Hematopoietic multipotent progenitor cell treated with erythropoietin and hydrocortisone succinate and interleukin-3 and kit ligand, for 15 days (in vitro differentiated cells): ENCODE measurements at places on chromosomes 2 and 18.

GRCh38 chr18:32847691-32848090 lies 74.9 kb upstream of the KLHL14 start:
- no peak for DNase-seq

- DNase-seq = no peak
Measured at GRCh38 chr2:32805104-32806095, 141.4 kb upstream of the LTBP1 start.

DNA sequence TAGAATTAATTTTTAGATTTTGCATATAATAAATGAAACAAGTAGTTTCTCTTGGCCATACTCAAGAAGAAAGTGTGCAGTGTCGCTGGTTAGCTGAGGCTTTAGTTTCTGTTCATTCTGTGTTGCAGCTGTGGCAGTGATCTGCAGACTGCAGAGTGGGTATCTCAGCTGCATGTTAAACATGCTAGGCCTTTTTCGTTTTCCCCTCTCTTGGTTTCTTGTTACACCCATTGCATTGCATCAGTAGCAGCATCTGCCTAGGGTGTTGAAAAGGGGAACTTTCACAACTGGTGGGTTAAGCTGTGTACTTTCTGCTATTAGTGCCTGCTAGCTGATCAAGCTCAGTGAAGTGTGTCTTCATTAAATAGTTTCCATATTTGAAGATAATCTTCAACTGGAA lies 51.3 kb downstream of the ACSL3 start:
- no peak for DNase-seq

DNA sequence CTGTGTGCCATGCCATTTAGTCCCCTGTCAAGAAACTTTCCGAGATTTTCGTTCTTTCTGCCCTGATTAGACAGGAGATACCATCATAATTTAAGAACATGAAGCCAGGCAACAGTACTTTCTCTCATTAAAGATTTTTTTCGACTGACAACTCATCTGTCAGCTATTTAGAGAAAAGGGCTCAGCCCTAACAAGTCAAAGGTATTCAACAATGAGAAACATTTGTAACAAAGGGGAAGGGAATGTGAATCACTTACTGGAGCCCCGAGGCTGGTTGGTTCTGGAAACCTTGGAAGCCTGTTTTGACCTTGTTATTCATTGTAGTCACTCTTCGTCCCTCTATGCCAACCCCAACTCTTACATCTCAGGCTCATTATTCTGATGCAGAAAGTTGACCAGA lies 199.4 kb downstream of the SPP2 start:
- DNase-seq = no peak

GRCh38 chr2:157364257-157364974 lies 38.8 kb upstream of the ERMN start:
- no peak for DNase-seq

GRCh38 chr18:48662011-48662661 lies 123.3 kb downstream of the CTIF start:
- DNase-seq = no peak

DNA sequence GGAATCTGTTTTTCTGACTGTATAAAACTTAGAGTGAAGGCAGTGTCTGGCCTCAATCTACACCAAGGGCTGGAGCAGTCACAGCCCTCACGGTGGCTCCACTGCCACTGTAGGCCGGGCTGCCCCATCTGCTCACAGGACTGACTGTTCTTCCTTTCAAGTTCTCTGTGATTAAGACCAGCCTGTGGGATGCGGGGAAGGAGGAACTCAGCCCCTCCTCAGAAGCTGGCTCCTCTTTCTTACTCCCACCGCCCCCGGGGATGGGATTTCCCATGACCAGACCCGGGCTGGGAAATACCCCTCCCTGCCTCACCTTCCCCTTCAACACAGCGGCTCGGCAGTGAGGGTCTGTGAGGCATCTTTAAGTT lies 106.0 kb downstream of the COPS8 start:
- no peak for DNase-seq

DNA sequence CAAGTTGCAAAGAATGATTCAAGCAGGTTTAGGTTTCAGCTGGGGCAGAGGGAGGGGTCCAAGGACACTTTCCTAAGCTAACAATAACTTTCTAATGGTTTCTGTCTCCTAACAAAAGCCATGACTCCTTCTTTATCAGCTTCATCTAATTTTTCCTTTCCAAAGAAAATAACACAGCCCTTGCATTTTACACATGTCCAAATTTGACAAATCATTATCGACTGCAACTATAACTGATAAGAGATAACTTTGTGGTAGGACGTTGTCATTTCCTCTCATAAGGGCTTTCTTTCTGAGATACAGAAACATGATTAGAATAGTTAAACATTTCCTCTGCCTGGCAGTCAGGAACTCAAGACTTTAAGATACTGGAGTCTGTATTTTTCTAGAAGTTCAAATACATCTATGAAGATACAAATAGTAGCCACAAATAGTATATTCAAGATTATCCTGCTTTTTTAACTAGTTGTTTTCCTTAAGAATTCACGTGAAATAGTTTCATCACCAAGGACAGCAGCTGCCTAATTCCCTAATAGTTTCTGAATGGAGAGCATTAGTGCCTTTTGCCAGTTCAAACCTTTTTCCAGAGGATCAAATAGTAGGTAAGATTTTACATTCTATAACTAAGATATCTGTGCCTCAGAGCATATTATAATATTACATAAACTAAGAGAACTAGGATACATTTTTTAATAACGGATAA lies 263.2 kb downstream of the EXOC6B start:
- DNase-seq = no peak

- DNase-seq = no peak
Measured at GRCh38 chr2:202038471-202039277, 5.0 kb downstream of the FZD7 start.
